Osteoblast (primary cell): ENCODE measurements at places on chromosomes 16 and 17. TPM values are rescaled to one million over a fixed set of nuclear protein-coding genes. Genes with fewer than 3 reads are reported as not detected.

RNF157 gene
- total RNA-seq = 0.29 and 0.36 TPM in 2 replicates

LYZL6 gene
- total RNA-seq = not detected in 2 replicates

- DNase-seq = no peak
Observed at GRCh38 chr16:56279132-56279531, 87.8 kb downstream of the GNAO1 start.

DNA sequence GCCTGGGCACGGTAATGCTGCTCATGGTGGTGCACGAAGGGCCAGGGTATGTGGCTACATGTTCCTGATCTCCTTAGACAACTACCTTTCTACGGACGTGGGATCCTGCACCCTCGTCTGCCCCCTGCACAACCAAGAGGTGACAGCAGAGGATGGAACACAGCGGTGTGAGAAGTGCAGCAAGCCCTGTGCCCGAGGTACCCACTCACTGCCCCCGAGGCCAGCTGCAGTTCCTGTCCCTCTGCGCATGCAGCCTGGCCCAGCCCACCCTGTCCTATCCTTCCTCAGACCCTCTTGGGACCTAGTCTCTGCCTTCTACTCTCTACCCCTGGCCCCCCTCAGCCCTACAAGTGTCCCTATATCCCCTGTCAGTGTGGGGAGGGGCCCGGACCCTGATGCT is 12.0 kb downstream of the ERBB2 start:
- DNase-seq = peak; percentile 36

GRCh38 chr16:79316004-79316458 is 284.5 kb downstream of the MAF start:
- no peak for DNase-seq

DNA sequence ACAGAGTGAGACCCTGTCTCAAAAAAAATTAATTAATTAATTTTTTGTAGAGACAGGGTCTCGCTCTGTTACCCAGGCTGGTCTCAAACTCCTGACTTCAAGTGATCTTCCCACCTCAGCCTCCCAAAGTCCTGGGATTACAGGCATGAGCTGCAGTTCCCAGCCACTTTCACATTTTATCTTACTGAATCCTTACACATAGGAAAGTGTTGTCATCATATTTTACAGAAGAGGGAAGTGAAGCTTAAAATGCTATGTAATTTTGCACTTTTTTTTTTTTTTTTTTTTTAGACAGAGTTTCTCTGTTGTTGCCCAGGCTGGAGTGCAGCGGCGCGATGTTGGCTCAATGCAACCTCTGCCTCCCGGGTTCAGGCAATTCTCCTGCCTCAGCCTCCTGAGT is 21.1 kb upstream of the ZNF629 start:
- DNase-seq = no peak

GRCh38 chr17:73874008-73874720 is 229.9 kb upstream of the SDK2 start:
- DNase-seq = no peak

- DNase-seq = no peak
Observed at GRCh38 chr17:43741636-43742035, 17.0 kb downstream of the SOST start.

GJD3 gene
- total RNA-seq = 1.8 and 2.7 TPM in 2 replicates

DNA sequence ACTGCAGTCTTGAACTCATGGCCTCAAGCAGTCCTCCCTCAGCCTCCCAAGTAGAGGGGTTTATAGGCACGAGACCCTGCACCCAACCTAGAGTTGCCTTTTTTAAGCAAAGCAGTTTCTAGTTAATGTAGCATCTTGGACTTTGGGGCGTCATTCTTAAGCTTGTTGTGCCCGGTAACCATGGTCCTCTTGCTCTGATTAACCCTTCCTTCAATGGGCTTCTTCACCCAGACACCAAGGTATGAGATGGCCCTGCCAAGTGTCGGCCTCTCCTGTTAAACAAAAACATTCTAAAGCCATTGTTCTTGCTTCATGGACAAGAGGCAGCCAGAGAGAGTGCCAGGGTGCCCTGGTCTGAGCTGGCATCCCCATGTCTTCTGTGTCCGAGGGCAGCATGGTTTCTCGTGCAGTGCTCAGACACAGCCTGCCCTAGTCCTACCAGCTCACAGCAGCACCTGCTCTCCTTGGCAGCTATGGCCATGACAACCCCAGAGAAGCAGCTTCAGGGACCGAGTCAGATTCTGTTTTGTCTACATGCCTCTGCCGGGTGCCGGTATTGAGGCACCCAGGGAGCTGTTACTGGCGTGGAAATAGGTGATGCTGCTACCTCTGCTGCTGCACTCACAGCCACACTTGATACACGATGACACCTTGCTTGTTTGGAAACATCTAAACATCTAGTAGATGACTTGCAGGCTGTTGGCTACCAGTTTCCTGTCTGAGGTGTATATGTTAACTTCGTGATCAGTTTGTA is 3.3 kb downstream of the RPL13 start:
- no peak for DNase-seq

PRR29 gene
- total RNA-seq = 0.36 and 0.88 TPM in 2 replicates

IL17C gene
- under 0.01 and 0.29 TPM in 2 replicates for total RNA-seq

DNA sequence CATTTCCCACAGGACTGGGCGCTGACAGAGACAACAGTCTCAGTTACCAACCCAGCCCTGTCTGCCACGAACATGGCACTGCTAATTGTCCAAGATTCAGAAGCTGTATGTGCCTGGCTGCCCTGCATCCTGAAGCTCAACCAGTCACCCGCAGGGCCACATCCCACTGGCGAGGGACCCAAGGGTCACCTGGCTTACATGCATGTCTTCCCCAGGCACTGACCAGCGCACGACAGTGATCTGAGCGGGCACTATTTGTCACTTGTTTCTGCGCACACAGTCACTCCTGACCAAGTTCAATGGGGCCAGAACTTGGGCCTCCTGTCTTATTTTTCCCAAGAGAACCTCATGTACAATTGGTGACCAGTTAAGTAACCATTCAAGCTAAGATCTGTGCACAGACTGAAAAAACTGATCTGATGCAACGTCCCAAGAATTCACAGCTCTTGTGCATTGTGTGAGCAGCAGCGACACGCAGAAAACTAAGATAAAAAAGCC is 13.1 kb downstream of the USP7 start:
- peak; percentile 73 for DNase-seq

GRCh38 chr16:2022723-2023091 is 3.1 kb downstream of the NPW start:
- peak; percentile 98 for DNase-seq

VAT1L gene
- total RNA-seq = under 0.01 TPM in 1 of 2 replicates, not detected in the other
